CD4-positive, alpha-beta T cell treated with Interleukin-1 beta for 1 hour (primary cell): ENCODE measurements at places on chromosomes 16 and 17.

DNA sequence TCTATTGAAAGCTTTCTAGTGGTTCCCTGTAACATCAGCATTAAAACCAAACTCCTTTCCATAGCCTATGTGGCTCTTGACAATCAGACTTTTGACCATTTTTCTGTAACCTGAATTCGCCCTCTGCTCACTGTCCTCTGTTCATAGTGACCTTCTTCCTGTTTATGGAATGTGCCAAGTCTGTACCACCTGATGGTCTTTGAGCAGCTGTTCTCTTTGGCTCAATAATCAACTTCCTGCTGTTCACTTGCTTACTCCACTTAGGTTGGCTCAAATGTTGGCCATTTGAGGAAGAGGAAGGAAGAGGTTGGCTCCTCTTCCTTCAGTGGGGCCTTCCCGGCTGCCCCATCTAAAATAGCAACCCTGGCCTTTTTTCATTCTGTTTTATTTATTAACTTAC lies 251.5 kb downstream of the CA10 start:
- DNase-seq, result no peak

GRCh38 chr17:46771561-46772474 lies 46.7 kb downstream of the WNT3 start:
- peak; percentile 13 for DNase-seq

DNA sequence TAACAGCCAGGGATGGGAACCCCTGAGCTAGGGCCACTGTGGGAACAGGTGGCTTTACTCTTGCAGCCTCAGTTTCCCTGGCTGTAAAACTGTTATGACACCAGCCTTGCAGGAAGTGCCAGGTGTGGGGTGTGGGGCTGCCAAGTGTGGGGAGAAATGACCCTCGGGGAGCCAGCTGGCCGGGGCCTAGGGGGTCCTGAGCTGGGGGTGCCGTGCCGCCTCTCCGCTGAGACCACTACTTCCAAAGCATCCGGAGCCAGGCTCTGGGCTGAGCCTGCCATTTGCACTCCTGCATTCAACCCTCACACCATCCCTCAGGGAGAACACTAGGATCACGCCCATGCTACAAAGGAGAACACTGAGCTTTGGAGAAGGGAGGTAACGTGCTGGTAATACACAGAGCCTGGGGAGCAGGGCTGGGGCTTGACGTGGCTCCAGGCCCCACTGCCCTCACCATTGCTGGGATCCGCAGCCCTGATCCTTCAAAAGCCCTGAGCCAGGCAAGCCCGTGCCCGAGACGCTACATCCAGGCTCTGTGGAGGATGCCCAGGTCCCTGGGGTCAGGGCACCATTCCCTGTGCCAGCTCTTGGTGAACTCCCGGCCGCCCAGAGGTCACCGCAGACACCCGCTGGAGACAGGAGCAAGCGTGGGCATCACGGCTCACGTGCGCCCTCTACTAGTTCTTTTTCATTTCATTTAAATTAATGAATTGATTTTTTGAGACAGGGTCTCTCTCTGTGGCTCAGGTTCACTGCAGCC lies 28.8 kb upstream of the GINS2 start:
- peak; percentile 59 for DNase-seq

DNA sequence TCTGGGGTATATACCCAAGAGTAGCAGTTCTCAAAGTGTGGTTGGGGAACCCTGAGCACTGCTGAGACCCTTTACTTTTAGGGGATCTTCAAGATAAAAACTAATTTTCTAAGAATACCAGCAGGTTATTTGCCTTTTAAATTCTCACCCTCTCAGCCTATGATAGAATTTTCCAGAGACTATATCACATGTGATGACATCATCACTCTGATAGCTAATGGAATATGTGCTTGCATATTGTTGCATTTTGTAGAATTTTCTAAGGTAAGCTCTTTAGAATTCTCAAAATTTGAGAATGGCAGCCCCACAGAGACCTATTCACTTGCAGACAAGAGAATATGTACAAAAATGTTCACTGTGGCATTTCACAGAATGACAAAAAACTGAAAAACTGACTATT lies 181.1 kb downstream of the MYO1D start:
- no peak for DNase-seq

DNA sequence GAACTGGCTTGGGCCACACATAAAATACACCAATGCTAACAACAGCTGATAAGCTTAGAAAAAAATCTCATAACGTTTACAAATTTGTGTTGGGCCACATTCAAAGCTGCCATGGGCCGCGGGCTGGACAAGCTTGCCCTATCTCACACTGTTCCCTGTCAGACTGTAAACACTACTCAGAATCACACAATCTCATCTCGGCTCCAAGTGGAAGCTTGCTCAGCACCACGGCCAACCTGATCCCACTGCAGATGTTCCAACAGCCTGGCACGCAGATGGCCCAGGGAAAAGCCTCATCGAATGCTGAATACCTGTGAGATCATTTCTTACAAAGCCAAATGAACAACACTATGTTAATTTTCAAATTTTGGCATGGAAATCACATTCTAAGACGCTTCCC lies 125.8 kb downstream of the ANKRD11 start:
- no peak for DNase-seq

GRCh38 chr17:10337976-10338375 lies 34.8 kb downstream of the MYH13 start:
- DNase-seq, result no peak

GRCh38 chr16:9094011-9094846 lies 2.8 kb downstream of the HAPSTR1 start:
- DNase-seq, result no peak

DNA sequence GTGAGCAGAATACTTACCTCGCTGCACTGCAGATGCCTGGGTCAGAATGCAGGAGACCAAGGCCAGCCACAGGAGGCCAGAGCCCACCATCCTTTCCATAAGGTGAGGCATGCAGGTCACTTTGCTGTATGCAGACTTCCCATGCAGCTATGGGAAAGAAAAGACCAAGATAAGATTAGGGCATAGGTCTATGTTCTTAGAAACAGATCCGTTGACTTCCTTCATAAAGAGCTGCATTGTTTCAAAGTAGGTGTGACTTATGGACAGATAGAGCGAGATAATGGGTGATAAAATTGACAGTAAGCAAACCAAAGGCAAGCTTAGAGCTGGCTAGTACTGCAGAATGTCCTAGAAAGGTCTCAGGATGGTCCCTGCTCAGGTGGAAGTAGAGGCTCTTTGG lies 992 bp downstream of the GP2 start:
- no peak for DNase-seq

GRCh38 chr16:1216681-1217400 lies 8.2 kb downstream of the TPSG1 start:
- no peak for DNase-seq

DNA sequence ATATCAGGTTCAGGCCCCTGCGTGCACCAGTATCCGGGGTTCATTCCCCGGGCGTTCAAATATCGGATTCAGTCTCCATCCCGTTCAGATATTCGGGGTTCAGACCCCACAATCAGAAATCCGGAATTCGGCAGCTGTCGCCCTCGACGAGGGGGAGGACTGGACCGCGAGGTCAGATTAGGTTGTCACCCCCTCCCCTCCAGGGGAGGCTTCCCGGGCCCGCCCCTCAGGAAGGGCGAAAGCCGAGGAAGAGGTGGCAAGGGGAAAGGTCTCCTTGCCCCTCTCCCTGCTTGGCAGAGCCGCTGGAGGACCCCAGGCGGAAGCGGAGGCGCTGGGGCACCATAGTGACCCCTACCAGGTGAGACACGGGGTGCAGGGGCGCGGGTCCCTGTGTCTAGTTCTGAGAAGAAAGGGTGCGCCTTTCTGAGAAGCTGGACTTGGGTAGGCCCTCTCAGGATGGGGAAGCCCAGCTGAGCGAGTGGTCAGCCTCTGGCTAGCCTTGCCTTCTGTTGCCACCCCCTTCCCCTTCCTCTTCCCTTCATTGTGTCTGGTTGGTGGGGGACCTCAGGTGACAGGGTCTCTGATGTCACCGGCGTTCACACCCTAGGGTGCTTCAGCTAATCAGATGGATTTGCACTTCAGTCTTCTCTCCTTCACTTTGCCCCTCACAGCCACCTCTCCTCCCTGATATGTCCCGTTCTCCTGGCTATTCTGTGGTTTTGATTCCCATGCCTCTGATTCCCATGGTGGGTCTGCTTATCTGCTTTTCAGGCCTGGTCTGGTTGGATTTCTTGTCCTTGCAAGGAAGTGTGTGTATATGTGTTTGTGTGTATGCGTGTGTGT lies 844 bp downstream of the TAOK2 start:
- DNase-seq, result peak; percentile 33

DNA sequence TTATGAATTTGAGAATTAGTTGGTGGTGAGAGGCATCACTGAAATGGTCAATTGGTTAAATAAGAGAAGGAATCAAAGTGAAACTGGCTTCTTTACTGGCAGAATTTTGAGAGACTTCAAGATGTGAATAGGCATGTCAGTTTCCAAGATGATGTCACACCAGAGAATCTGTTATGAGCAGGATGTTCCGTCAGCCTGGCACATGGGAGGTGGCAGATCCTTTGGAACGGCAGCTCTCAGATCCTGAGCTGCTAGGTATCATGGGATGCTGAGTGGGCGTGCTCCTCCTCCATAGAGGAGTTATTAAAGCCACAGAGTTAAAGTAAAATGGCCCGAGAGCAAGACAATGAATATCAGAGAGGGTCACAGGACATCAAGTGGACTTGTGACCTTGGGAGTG lies 444.3 kb upstream of the HSBP1 start:
- DNase-seq, result no peak

DNA sequence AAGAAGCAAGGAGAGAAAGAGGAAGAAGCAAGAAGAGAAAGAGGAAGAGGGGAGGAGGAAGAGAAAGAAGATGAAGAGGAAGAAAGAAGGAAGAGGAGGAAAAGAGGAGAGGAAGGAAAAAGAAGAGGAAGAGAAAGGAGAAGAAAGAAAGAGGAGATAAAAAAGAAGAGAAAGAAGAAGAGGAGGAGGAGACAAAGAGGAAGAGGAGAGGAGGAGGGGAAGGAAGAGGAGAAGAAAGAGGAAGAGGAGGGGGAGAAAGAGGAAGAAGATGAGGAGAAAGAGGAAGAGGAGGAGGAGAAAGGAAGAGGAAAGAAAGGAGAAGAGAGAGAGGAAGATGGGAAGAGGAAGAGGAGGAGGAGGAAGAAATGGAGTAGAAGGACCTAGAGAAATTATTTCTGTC lies 80.4 kb downstream of the CDYL2 start:
- no peak for DNase-seq

DNA sequence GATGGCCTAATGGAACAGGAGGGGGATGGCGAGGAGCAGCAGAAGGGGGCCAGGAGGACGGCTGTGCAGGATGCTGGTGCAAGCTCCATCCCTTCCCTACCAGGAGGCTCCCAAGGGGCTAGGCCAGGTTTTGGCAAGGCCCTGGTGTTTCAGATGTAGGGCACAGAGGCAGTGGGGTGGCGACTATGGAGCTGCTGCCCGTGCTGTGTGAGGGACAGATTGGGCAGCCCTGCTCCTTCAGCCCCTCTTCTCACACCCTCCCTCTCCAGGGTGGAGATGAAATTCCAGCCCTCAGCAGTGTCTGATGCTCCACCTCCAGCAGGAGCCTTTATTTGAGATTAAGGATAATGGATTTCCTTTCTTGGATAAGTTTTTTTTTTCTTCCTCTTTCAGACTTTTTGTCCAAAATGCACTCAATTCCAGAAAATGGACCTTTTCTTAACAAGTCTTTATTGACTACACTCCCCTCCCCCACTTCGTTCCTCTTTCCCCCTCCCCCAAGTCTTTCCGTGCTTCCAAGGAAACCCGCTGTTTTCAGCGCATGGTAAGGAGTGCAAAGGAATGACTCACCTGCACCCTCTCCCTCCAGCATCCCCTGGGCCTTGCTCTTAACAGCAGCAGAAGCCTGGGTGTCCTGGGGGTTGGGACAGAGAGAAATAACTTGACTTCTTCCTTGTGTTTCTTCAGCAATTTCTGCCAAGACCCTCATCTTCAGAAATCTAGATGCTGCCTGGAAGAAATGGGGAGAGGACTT lies 95.2 kb downstream of the CCDC182 start:
- DNase-seq, result no peak

GRCh38 chr17:73420897-73421296 lies 109.1 kb upstream of the CDC42EP4 start:
- DNase-seq, result no peak

DNA sequence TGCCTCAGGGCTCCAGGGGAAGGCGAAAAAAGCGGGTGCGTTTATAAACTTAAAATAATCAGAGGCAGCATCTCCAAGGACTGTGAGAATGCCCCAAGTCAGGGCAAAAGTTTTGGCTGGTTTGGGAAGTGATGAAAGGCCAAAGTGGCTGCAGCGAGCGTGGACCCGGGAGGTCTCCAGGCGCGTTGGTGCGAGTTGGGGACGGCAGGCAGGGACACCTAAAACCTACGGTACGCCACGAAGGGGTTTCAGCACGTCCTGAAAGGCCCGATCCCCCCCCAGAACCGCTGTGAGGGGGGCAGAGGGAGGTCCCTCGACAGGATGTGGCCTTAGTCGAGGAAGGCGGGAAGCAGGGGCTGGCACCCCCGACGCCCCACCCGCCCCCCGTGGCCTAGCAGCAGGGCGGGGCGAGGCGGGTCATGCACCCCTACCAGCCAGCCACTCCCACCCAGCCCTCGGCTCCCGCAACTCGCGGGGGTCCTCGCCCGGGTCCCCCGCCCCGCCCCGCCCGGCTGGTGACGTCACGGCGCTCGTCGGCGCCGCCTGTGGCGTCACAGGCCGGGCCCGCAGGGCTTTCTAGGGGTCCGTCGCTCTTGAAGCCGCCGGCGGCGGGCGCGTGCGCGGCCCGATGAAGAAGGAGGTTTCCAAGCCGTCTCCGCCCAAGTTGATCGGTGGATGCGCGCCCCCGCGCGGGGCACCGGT lies at the start of gene MYCBPAP:
Gene MYCBPAP, plus strand, starts transcription at position 569 of the 702 bp plus-strand sequence. CDS start 236 bp downstream, outside the sequence.
- peak; percentile 80 for DNase-seq

- DNase-seq, result no peak
Measured at GRCh38 chr17:50603340-50603739, 31.3 kb upstream of the ABCC3 start.

GRCh38 chr17:30477774-30478115 lies 537 bp downstream of the GOSR1 start:
- peak; percentile 65 for DNase-seq

- DNase-seq, result peak; percentile 43
Measured at GRCh38 chr16:29663016-29663806, at the start of gene SPN. Gene SPN (plus strand): TSS chr16:29663247. CDS start chr16:29663729, 482 bp downstream.

DNA sequence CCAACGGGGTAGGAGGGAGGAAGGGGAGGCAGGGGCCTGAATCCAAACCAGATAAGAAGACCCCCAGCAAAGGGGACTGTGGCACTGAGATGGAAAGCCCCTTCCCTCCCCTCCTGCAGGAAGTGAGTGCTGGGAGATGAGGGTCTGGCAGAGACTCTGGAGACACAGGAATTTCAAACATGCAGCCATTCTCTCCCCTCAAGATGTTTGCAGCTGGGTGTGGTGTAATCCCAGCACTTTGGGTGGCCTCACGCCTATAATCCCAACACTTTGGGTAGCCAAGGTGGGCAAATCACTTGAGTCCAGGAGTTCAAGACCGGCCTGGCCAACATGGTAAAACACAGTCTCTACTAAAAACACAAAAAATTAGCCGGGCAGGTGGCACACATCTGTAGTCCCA lies 33.9 kb upstream of the FAAP100 start:
- DNase-seq, result no peak

DNA sequence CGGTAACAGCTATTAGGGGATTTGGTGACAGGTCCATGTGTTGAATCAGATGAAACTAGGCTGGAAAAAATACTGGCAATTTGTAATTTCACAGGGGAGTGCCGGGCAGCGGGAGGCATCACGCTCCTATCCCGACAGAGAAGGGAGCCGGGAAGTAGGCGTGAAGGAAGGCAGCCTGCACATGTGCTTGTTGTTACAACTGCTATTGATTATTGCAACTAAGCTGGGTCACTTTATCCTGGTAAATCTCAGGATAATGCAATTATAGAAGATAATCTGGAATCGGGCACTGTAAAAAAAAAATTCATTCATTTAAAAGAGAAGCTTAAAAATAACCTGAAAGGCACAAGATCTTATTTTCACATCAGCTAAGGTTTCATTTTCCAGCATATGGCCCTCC lies 180.6 kb downstream of the FOXL1 start:
- no peak for DNase-seq
